ENCODE measurements at places on chromosomes 2 and 18.

- DNase-seq = peak; percentile 43
Observed at GRCh38 chr2:105886029-105886454, 141.3 kb downstream of the NCK2 start.

- DNase-seq = peak; percentile 45
Observed at GRCh38 chr2:207051385-207051965, 112.2 kb downstream of the CPO start.

DNA sequence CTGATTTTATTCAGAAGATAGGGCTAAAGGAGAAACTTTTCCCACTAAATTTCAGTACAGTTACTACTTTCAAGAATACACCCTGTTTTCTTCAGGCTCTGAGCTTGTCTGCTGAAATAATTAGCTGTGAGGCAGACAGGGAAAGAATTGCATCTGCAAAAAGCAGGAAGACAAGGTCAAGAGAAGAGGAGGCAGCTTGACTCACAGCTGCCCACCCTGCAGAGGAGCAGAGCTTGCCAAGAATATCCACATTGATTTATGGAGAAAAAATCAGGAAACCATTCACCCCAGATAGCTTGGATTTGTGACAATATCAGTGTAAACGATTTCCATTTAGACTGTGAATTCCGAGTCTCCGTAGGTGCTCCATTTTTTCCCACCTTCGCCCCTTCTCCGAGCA, 49.0 kb downstream of the ACTR2 start:
- no peak for DNase-seq

DNA sequence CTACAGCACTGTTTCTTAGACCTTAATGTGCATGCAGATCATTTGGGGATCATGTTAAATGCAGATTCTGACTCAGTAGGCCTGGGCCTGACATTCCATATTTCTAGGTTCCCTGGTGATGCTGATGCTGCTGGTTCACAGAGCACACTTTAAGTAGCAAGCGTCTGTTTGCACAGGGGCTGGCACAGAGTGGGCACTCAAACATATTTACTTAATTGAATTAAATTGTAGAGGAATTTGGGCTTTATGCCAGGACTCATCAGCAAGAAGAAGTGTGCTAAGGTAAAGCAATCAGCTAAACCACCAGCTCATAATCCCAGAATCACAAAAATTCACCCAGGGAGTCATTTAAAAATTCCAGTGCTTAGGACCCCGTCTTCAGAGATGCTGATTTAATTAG, 25.1 kb upstream of the INPP4A start:
- no peak for DNase-seq

- no peak for DNase-seq
Observed at GRCh38 chr2:23478933-23479683, 94.1 kb downstream of the KLHL29 start.

DNA sequence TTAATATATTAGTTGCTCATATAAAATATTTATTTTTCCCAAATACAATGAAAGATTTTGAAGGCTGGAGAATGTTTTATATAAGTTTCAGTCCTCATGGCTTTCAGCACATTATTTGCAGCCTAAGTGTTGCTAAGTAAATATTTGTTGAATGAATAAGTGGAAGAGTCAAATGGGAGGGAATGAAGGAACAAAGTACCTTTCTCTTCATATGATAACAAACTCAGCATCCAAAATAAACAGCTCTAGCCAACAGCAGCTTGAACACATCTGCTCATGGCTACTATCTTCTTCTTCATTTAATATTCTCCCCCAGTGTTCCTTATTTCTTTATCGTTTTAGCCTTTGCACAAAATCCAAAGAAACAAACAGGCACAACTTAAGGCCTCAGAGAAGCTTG, 385.2 kb upstream of the PIK3C3 start:
- DNase-seq = no peak

- DNase-seq = peak; percentile 100
Observed at GRCh38 chr18:59718108-59718463, 20.9 kb upstream of the CCBE1 start.

DNA sequence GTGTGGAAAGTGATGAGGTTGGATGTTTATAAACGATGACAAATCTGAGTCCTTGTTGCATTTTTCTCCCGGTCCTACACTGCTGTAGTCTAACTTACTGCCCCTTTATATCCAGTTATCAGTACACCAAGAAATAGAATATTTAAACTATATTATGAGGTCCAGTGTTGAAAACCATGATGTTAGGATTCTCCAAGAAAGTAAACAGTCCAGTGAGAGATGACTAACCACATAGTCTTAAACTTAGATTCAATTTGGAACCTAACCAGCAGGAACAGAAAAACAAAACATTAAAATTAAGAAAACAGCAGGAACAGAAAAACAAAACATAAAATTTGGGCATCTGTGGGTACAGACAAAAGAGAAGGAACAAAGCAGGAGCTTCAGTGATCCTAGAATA, 143.2 kb downstream of the TPGS2 start:
- no peak for DNase-seq

GRCh38 chr2:176098366-176099158, 1.0 kb upstream of the HOXD12 start:
- peak; percentile 34 for DNase-seq

DNA sequence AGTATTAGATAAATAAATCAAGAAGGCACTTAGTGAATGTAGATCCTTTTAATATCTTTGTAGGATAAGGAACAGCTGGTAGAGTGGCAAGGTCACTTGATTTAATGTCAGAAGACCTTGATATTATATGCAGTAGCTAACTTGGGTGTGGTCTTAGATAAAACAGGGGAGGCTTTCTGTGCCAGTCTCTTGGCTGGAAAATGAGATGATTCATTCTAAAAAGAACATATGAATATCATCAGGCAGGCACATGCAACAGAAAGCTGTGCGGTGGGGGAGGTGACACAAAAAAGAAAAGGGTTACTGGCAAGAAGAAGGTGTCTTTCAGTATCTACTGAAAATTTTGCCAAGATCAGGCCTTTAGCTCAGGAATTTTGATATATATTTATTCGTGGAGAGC, 931.7 kb upstream of the CELF4 start:
- DNase-seq = no peak

- DNase-seq = peak; percentile 69
Observed at GRCh38 chr2:174682578-174683391, 81.5 kb downstream of the CHRNA1 start.

DNA sequence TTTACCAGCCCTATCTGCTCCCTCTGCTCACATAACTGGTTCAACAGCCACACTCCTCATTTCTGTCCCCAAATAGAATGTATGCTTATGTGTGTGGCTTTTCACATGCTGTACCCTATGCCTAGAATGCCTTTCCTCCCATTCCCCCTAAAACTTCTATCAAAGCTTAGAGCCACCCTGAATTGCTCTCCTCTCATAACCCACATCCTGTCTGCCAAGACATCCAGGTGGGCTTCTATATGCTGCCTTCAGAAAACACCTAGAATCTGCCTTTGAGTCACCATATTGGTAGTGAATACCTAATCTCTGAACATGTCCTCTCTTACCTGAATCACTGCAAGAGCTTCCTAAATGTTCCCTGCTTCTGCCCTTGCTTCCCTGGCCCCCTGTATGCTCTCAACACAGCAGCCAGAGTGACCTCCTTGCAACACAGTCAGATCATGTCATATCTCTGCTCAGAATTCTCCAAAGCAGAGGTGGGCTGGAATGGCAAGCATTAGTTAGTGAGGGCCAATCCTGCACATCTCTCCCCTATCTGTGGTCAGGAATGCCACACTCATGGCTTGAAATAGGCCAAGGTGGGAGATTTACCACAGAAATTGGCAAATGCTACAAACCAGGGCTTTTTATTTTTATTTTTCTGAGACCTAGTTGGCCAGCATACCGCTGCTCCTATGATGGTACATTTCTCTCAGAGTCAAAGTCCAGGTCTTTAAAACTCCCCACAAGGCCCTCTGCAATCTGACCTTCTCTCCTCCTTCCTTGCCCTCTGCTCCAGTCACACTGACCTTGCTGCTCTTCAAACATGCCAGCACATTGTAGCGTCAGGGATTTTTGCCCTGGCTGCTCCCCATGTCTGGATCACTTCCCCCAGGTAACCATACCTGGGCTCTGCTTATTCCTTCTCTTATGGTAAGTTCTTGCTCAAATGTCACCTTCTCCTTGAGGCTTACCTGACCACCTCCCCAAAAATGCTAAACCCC, 111.8 kb upstream of the STON1 start:
- no peak for DNase-seq

DNA sequence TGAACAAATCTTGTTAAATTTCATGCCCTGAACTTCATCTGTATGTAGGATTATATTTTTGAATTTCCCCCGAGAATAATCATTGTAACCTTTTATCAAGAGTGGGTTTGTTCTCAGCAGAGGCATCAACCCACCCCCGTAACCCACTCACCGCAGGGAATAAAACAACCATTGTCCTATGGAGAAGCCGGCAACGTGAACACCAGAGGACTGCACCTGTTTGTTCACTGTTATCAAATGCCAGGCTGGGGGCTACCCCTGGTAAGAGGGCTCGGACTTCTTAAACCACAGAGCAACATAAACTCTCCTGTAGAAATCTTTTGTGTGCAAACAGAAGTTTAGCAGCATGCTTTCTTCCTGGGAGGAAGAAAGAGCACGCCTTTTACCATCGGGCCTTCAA, 610.4 kb downstream of the ERBB4 start:
- DNase-seq = no peak

DNA sequence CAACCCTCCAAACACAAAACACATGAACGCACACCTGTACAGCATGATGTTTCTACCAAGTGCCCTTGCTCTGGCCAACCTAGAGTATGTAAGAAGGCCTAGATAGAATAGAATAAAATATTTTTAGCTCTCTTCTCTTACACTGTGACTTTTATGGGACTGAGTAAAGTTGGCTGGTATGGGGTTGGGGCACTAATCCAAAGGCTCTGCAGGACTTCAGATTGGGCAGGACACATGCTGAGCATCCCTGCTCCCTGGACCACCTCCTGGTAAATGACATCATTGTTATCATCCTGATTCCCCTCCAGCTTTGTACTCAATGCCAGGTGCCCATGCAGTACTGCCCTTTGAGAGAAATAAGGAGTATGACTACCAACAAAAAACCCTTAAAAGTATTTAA, 322.2 kb downstream of the SLC8A1 start:
- DNase-seq = no peak

- DNase-seq = peak; percentile 82
Observed at GRCh38 chr2:125405816-125406215, 1250.1 kb upstream of the GYPC start.

DNA sequence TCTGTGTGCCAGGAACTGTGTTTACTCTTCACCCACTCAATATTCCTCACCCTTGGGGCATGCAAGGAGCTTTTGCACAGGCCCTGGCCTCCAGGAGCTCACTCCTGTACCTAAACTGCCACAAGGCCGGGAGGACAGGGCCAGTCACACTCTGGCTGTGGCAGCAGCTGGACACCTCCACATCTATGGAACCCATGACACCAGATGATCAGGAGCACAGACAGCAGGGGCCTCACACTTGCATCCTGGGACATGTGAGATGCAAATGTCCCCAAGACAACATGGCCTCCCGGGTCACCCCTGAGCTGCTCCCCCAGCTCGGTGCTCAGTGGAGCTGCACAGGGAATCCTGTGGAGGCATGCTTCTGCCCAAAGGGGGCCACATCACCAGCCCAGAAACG, 61.8 kb upstream of the SLC66A3 start:
- no peak for DNase-seq

DNA sequence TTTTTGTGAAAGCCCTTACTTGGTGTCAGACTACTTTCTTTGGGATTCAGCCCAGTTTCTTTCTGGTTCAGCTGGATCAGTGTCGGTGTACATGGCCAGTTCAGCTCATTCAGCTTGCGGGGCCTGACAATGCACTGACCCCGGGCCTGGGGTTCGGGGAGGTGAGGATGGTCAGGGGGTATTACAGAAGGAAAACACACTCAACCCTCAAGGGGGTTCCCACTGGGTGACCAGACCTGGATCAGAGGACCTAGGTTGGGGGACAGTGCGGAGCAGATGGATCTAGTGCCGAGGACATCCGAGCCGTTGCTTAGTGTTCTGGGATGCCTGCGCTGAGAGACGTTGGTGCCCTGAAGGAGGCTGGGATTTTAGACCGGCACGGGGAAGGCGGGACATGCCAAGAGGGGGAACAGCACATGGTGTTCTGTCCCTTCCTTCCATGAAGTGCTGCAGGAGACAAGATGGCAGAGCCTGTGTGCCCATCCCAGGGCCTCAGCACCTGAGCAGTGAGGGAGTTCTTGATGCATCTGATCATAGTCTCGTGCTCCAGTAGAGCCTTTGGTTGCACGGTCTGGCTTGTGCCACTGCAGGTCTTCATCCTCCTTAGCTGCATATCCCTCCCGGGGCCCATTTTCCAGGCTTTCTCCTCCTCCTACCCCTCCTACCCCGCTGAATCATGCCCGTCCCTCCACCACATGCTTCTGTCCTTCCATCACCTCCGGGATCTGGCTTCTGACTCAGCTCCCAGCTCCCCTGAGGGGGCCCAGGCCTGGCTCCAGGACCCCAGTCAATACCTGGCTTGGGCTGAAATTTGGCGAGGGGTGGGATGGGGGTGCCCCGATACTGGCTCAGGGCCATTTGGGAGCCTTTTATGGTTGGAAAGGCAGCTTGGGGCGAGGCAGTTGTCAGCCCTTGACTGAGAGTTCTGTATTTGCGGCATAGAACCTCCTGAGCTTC, 18.0 kb downstream of the SPEG start:
- peak; percentile 98 for DNase-seq

- DNase-seq = no peak
Observed at GRCh38 chr2:111139637-111140317, 19.1 kb downstream of the BCL2L11 start.

DNA sequence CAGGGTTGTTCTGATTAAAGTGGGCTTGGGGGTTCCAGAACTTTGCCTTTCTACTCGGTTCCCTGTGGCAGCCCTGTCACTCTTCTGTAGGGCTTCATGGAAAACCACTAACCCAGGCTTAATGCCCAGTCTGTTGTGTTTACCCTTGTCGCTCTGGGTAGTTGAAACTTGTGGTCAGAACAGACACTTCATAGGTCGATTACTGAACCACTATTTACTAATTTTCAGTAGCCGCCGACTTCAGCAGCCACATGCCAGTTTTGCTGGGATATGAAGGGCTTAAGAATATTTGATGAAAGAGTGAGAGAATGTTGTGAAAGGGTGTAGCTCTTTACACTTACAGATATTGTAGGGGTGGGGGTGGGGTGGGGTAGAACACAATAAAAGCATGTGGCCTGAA, 362.3 kb downstream of the RND3 start:
- DNase-seq = no peak

GRCh38 chr2:65368468-65368867, 63.9 kb downstream of the SPRED2 start:
- no peak for DNase-seq

- peak; percentile 99 for DNase-seq
Observed at GRCh38 chr2:172783165-172783898, 47.7 kb downstream of the RAPGEF4 start.

DNA sequence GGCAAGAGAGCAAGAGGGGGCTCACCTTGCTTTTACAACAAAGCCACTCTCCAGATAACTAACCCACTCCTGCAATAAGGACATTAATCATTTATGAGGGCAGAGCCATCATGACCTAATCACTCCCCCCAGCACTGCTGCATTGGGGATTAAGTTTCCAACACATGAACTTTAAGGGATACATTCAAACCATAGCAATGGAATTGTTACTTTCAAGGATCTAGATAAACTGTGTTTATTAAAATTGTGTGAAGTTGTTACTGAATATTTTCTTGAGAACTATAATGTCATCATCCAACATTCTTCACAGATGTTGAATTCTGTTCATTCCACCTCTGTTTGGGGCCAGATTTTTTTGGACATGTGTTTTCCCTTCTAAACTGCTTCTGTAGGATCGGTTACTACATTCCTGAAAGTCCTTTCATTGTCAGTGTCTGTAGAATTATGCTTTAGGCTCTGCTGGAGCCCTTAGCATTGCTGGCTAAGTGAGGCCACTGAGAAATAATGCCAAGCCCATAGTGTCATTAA, 50.4 kb downstream of the SPATS2L start:
- peak; percentile 88 for DNase-seq

GRCh38 chr2:158491072-158491471, 34.3 kb downstream of the PKP4 start:
- no peak for DNase-seq

Data from EL (cell line).